Activated CD4-positive, alpha-beta memory T cell treated with anti-CD3 and anti-CD28 coated beads, Interleukin-2, amount 10 ng/mL, durations not matched to agents 7 days and 5 days (primary cell): ENCODE measurements at places on chromosomes 3 and 15.

DNA sequence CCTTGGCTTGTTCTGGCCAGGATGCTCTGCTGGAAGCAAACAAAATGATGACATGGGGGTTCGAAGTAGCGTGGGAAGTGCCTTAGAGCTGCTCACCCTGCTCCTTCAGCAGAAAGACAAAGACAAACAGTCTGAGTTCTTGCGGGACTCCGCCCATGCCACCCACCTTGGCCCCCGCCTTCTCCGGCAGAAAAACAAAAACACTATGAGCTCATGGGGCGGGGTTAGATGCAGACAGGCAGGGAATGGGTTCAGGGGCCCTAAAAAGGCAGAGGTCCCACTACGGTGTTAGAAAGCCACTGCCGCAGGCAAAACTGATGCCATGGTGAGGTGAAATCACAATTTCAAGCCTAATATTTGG, 9.7 kb upstream of the NCKIPSD start:
- DNase-seq = no peak
- no peaks in the 10 kb centered on the region for H3K27me3 ChIP-seq
- no peak overlapping the region for H3K27ac ChIP-seq
- H3K4me3 ChIP-seq = no peak overlapping the region

DNA sequence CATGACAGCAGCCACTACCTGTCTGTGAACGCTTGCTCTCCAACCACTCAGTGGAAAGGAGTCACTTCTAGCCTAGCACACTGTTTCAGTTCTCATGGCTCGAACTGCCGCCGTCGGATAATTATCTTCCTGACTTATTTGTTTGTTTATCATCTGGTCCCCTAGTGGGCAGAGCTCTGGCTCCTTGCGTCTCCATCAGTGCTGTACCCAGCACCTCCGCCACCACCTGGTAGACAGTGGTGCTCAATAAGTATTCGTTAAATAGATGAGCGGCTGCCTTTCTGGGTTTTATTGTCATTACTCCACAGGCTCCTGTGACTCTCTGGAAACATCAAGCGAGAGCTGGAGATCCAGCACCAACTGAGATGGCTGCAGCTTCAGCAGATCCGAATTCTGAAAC, 297.5 kb downstream of the NTRK3 start:
- H3K36me3 ChIP-seq = no peaks in the 10 kb centered on the region
- DNase-seq = no peak
- H3K27ac ChIP-seq = no peak overlapping the region

DNA sequence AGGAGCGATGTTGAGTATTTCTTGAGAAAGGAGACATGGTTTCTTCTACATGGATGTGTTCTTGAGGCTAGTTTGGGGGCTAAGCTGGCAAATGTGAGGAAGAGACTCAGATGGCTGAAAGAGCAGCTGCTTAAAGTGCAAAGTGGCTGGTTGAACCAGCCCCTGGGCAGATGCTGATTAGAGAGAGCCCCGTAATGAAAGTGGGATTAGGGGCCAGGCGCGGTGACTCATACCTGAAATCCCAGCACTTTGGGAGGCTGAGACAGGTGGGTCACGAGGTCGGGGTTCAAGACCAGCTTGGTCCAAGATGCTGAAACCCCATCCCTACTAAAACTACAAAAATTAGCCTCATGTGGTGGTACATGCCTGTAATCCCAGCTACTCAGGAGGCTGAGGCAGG, 75.0 kb upstream of the GCNT3 start:
- no peak for DNase-seq
- no peak overlapping the region for H3K4me3 ChIP-seq
- peaks cover 5% of the 10 kb centered on the region for H3K4me1 ChIP-seq
- H3K27ac ChIP-seq = no peak overlapping the region

DNA sequence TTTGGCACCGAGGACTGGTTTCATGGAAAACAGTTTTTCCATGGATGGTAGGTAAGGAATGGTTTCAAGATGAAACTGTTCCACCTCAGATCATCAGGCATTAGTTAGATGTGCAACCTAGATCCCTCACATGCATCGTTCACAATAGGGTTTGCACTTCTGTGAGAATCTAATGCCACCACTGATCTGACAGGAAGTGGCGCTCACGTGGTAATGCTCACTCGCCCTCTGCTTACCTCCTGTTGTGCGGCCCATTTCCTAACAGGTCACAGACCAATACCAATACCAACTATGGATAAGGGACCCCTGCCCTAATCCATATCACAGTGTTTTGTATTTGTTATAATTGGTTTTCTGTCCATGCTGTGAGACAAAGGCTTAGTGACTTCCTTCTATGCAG, 58.9 kb downstream of the SLMAP start:
- no peak overlapping the region for H3K27ac ChIP-seq
- DNase-seq = peak; percentile 59
- no peak overlapping the region for H3K4me3 ChIP-seq
- H3K4me1 ChIP-seq = peaks cover 15% of the 10 kb centered on the region
- H3K27me3 ChIP-seq = no peaks in the 10 kb centered on the region
- H3K36me3 ChIP-seq = peaks cover 3% of the 10 kb centered on the region

- no peak for DNase-seq
- H3K27me3 ChIP-seq = peaks cover under 1% of the 10 kb centered on the region
- H3K4me1 ChIP-seq = peaks cover 2% of the 10 kb centered on the region
Observed at GRCh38 chr3:137987723-137988122, 22.2 kb upstream of the CLDN18 start.

DNA sequence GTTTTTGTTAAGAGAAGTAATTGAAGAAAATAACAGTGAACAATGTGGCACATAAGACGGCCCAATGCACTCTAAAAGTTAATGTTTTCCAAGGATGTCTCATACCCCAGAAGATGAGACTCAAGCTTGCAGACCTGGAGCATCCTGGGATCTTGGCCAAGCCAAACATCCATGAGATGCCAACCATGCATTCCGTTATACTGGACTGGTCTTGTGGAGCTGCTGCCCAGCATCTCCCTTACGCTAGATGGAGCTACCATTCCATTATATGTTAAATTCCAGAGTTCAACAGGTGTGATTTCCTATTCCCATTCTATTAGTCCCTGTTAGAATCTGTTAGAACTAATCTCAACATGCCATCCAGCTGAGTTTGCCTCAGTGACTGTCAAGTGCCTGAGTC, 181.8 kb downstream of the PDCD6IP start:
- peaks cover 11% of the 10 kb centered on the region for H3K27me3 ChIP-seq
- H3K4me3 ChIP-seq = no peak overlapping the region
- H3K27ac ChIP-seq = no peak overlapping the region
- DNase-seq = no peak

- H3K4me3 ChIP-seq = no peak overlapping the region
- no peaks in the 10 kb centered on the region for H3K36me3 ChIP-seq
- peaks cover 15% of the 10 kb centered on the region for H3K27me3 ChIP-seq
- H3K4me1 ChIP-seq = no peaks in the 10 kb centered on the region
- DNase-seq = no peak
Observed at GRCh38 chr15:57575363-57575762, 16.3 kb upstream of the MYZAP start.

DNA sequence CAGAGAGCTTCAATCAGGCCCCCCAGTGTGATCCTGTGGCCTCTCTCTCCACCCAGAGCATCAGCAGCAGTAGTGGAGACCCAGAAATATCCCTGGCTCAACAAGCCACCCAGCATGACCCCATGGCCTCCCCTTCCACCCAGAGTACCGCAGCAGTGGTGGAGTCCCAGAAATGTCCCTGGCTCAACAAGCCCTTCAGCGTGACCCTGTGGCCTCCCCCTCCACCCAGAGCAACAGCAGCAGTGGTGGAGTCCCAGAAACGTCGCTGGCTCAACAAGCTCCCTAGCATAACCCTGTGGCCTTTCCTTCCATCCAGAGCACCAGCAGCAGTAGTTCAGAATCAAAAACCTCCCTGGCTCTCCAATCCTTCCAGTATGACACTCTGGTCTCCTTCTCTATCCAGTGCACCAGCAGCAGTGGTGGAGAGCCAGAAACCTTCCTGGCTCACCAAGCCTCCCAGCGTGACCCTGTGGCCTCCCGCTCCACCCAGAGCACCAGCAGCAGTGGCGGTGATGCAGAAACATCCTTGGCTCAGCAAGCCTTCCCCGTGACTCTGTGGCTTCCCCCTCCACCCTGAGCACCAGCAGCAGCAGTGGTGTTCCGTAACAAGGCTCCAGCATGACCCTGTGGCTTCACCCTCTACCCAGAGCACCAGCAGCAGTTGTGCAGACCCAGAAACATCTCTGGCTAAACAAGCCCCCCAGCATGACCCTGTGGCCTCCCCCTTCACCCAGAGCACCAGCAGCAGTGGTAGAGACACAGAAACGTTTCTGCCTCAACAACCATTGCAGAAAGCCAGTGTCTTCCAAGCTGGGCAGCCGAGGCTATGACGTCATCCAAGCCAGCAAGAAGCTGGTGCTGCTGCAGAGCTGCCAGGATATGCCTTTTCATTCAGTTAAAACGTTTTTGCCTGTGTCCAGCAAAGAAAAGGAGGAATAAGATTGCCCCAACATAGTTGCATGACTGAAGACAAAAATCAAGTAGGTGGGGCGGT, 61.3 kb upstream of the TAMM41 start:
- no peak overlapping the region for H3K27ac ChIP-seq
- no peaks in the 10 kb centered on the region for H3K27me3 ChIP-seq
- H3K36me3 ChIP-seq = no peaks in the 10 kb centered on the region
- H3K4me3 ChIP-seq = no peak overlapping the region
- no peak for DNase-seq

- H3K4me1 ChIP-seq = peaks cover 7% of the 10 kb centered on the region
- no peak overlapping the region for H3K27ac ChIP-seq
- no peak for DNase-seq
- H3K36me3 ChIP-seq = peaks cover 4% of the 10 kb centered on the region
Observed at GRCh38 chr15:85010386-85011159, 28.9 kb downstream of the PDE8A start.

DNA sequence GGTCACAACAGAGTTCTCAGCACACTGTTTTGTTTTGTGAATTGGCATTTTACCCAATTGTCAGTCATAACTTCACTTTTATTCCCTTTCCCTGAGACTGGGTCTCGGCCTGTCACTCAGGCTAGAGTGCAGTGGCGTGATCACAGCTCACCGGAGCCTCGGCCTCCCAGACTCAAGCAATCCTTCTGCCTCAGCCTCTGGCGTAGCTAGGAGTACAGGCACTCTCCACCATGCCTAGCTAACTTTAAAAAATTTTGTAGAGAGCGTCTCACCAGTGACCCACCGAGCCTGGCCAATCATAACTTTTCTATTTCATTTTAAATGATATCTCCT, 26.5 kb downstream of the TRIM71 start:
- no peak for DNase-seq
- no peaks in the 10 kb centered on the region for H3K36me3 ChIP-seq
- no peak overlapping the region for H3K27ac ChIP-seq
- H3K4me1 ChIP-seq = peaks cover 16% of the 10 kb centered on the region
- peaks cover 11% of the 10 kb centered on the region for H3K27me3 ChIP-seq
- no peak overlapping the region for H3K4me3 ChIP-seq

- H3K4me3 ChIP-seq = no peak overlapping the region
- H3K4me1 ChIP-seq = peaks cover 44% of the 10 kb centered on the region
- peaks cover 3% of the 10 kb centered on the region for H3K36me3 ChIP-seq
- no peak for DNase-seq
- H3K27ac ChIP-seq = peak overlapping the region; percentile 69
- H3K27me3 ChIP-seq = peaks cover 5% of the 10 kb centered on the region
Observed at GRCh38 chr3:56291953-56292352, 176.3 kb downstream of the ERC2 start.

DNA sequence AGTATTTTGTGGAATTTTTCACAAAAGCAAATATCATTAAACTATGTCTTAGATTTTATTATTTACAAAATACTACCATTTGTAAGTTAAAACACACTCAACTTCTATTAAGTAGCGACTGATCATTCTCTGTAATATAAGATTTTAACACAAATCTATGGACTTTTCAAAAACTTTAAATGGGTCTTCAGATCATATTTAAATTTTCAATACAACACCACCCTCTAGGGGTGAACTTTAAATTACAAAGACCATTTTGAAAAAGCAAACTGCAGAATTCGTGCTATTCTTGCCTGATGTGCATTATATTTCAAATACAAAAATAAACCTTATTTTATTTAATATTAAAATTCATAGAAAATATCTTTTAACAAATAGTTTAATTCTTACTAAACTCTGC, 8.2 kb upstream of the VGLL4 start:
- no peak overlapping the region for H3K4me3 ChIP-seq
- no peak overlapping the region for H3K27ac ChIP-seq
- H3K27me3 ChIP-seq = peaks cover 2% of the 10 kb centered on the region

DNA sequence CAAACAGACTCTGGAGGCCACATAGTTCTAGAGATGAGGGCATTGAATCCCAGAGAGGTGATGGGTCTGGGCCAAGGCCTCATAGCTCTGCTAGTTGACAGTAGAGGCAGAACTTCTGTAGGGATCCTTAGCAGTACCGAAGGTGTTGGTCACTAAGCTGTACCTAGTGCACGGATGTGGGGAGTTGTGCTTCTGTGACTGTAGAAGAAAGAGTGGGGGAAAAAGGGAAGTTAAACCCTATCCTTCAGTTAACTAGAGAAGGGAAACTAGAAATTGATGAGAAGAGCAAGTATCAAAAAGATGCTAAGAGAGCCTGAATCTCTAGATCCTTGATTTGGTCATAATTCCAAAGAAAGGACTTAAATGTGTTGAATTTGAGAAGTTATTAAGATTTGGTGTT, 186.7 kb downstream of the NFKBIZ start:
- peaks cover under 1% of the 10 kb centered on the region for H3K27me3 ChIP-seq
- no peak overlapping the region for H3K4me3 ChIP-seq
- H3K36me3 ChIP-seq = peaks cover 18% of the 10 kb centered on the region
- DNase-seq = no peak

DNA sequence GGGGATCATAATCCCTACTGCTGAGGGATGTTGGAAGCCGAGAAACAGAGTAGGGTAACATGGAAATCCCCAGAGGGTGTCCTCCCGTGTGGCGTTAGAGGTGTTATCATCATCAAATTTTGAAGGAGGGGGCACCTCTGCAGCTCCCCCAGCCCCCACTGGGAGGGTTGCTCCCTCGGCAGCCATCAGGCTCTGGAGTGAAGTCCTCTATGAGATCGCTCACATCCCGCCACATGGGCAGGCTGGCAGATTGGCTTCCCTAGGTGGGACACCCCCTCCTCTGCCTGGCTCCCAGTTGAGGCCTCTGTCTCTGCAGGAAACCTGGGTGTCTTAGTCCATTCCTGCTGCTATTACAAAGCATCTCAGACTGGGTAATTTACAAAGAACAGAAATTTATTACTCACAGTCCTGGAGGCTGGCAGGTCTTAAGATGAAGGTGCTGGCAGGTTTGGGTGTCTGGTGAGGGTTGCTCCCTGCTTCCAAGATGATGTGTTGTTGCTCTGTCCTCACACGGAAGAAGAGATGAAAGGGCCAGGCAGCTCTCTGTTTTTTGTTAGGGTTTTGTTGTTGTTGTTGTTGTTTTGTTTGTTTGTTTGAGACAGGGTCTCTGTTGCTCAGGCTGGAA, 120.5 kb downstream of the NUP210 start:
- H3K4me1 ChIP-seq = peaks cover 11% of the 10 kb centered on the region
- no peak for DNase-seq
- no peaks in the 10 kb centered on the region for H3K36me3 ChIP-seq
- H3K27ac ChIP-seq = no peak overlapping the region
- H3K4me3 ChIP-seq = no peak overlapping the region

DNA sequence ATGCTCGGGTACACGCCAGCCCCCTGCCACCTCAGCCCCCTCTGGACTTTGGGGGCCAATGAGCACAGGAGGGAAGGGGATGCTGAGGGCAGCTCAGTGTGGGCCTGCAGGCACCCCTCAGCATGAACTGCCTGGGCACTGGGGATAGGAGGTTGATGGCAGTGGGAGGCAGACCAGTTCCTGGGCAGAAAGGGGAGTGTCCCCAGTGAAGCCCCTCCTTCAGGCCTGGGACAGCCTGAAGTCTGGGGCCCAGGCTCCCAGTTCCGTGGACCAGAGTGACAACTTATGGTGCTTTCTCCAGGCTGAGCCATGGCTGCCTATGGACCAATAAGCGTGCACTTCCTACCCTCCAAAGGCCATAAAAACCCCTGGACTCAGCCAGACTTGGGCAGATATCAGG, 63.3 kb upstream of the IMPG2 start:
- H3K4me3 ChIP-seq = no peak overlapping the region
- peaks cover 28% of the 10 kb centered on the region for H3K4me1 ChIP-seq
- no peak overlapping the region for H3K27ac ChIP-seq
- no peaks in the 10 kb centered on the region for H3K27me3 ChIP-seq
- H3K36me3 ChIP-seq = peaks cover 15% of the 10 kb centered on the region
- DNase-seq = no peak
